ENCODE measurements at places on chromosomes 7 and 10. TPM values are rescaled to one million over a fixed set of nuclear protein-coding genes. Genes with fewer than 3 reads are reported as not detected.

- no peak for DNase-seq
These were observed 515 bp downstream of the TBX20 start for GRCh38 chr7:35253460-35253709.

GRCh38 chr7:28477041-28477442 lies 64.7 kb downstream of the CREB5 start:
- no peak for DNase-seq

Gene HOXA2
- total RNA-seq, result 2.9 TPM

DNA sequence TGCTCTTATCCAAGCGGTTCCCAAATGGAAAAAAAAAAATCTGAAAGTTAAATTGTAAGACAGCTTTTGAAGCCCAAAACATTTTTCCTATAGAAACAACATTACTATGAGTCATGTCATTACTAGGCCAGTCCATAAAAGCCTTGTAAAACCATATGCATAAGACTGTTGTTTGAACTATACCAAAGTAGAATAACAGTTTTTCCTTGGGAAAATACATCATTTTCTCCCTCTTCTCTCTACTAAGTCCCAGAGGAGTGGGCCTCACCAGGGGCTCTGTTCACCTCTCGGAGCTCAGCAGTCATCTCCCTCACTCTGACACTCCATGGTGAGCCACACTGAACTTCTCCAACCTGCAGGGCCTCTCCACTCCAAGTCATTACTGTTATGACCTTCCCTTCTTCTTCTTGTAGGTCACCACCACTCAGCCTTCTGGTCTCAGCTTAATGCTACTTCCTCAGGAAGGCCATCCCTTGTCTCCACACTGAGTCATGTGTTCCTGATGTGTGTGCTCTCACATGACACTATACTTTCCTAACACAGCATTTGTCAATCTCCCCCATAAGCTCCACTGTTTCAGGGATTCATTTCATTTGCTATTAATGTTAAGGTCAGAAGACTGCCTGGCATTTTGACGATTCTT lies 32.5 kb downstream of the ZNF438 start:
- DNase-seq, result no peak

Gene VWDE
- 8.5 TPM for total RNA-seq

DNA sequence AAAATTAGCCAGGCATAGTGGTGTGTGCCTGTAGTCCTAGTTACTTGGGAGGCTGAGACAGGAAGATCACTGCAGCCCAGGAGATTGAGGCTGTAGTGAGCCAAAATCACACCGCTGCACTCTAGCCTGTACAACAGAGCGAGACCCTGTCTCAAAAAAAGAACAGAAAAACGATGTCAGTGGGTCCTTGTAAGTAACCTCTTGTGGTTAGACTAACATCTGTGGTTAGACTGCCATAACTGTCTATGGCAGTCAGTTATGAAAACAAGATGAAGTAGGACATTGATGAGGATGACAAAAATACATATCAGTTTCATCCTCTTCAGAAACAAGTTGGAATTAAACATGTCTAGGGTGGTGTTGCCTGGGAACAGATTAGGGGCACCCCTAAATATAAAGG lies 53.3 kb downstream of the AKAP9 start:
- no peak for DNase-seq

DNA sequence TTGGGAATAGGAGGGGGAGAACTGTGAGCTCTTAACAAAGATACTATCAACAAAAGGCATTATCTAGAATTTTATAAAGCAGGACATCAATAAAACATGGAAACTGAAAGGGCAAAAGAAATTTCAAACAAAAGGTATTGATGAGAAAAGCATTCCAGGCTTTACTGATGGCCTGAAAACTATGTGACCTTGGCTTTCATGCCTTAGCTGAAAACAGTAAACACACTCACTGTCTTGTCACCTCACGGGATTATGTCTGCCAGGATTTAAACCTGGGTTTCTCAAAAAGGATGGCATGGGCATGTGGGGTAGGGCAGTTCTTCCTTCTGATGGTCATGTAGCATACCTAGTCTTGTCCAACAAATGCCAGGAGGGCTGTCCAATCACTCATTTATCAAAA lies 22.9 kb downstream of the DOCK4 start:
- DNase-seq, result no peak

Gene PDAP1
- total RNA-seq, result 147 TPM

GRCh38 chr10:67257018-67257417 lies 331.2 kb downstream of the LRRTM3 start:
- no peak for DNase-seq

Gene CCL24
- not detected for total RNA-seq

DNA sequence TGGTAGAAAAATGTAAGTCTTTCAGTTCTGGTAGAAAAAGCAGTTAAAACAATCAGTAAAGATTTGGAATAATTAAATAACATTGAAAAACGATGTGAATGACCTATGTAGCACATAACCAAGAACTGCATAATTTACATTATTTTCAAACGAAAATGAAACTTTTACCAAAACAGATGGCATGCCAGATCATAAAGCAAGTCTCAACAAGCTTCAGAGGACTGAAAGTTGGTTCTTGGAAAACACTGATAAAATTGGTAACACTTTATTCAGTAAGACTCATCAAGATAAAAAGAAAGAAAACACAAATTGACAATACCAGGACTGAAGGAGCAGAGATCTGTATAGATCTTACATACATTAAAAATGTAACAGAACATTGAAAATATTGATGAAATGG lies 92.8 kb downstream of the VIPR2 start:
- DNase-seq, result no peak

Gene PON1
- not detected for total RNA-seq

DNA sequence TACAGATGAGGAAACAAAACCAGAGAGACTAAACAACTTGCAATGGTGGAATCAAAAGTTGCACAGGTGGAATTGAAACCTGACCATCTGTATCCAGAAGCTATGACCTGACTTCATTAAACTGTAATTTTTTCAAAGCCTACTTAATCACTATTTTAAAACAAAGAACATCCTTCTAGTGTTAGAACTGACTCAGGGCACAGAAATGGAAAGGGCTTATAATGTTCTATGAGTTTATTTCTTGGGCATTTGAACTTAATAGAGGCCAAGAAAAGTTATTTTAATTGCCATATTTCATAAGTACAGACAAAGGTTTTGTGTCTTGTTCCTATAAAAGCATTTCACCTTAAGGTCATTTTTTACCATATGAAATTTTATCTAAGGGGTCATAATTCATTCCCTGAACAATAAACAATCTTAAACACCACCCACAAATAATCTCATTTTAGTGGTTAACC lies 8.8 kb downstream of the ITGB1 start:
- DNase-seq, result no peak

Gene ZNF736
- total RNA-seq, result 29.0 TPM

Gene RNF32
- total RNA-seq, result 3.5 TPM

Gene SAMD9L
- 1.3 TPM for total RNA-seq

Gene EXOC6
- 17.0 TPM for total RNA-seq

Measured in Panc1 (cell line).